ENCODE measurements at places on chromosomes 2 and 18.

- DNase-seq = no peak
Measured at GRCh38 chr18:22213333-22213973, 44.1 kb downstream of the GATA6 start.

DNA sequence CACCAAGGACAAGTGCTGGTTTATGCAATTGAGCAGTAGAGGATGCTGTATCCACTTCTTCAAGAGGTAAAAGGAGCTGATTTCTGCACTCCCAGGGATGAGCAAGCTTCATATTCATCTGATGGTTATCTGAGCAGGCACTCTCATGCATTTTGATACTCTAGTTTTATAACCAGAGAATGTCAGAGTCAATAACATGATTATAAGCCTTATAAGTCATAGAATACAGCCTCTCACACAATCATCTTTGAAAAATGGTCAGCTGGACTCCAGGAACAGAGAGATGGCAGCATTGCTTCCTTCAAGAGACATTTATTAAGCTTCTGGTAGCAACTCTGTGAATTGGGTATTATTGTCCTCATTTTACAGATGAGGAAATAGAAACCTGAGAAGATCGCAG, 167.1 kb downstream of the SLC8A1 start:
- DNase-seq = no peak

DNA sequence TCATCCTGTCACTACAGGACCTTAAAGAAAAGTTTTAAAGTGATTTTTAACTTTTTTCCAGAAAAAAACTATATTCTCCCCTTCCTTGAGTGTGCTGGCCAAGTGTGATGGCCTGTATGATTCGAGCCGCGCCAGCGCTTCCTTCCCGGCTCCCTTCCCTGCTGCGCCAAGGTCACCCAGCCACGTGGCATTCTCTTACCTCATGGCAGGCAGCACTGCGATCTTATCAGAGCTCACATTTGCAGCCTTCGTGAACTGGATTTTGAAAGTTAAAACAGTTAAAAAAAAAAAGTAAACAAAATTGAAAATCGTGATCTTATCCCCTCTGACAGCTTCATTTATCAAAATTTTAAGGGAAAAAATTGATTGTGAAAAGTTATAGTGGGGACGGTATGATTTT, 279.8 kb downstream of the PTGR3 start:
- DNase-seq = no peak

GRCh38 chr18:52667463-52668065, 327.6 kb downstream of the DCC start:
- DNase-seq = no peak

All from HL-60 (cell line).